ENCODE measurements at places on chromosomes 7 and 10. TPM values are rescaled to one million over a fixed set of nuclear protein-coding genes. Genes with fewer than 3 reads are reported as not detected.

DNA sequence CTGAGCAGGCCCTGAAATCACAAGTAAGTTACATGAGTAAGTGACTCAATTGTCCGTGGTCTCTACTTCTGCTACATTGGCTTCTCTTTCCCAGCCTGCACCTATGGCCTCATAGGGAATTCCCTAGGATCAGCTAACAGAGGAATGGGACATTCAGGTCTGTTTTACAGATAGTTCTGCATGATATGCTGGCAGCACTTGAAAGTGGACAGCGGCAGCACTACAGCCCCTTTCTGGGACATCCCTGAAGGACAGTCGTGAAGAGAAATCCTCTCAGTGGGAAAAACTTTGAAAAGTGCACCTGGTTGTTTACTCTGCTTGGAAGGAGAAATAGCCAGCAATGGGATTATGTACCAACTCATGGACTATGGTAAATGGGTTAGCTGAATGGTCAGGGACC is 293.1 kb upstream of the CACNA2D1 start:
- no peak for DNase-seq

Gene ICA1
- 5.8 TPM for total RNA-seq

DNA sequence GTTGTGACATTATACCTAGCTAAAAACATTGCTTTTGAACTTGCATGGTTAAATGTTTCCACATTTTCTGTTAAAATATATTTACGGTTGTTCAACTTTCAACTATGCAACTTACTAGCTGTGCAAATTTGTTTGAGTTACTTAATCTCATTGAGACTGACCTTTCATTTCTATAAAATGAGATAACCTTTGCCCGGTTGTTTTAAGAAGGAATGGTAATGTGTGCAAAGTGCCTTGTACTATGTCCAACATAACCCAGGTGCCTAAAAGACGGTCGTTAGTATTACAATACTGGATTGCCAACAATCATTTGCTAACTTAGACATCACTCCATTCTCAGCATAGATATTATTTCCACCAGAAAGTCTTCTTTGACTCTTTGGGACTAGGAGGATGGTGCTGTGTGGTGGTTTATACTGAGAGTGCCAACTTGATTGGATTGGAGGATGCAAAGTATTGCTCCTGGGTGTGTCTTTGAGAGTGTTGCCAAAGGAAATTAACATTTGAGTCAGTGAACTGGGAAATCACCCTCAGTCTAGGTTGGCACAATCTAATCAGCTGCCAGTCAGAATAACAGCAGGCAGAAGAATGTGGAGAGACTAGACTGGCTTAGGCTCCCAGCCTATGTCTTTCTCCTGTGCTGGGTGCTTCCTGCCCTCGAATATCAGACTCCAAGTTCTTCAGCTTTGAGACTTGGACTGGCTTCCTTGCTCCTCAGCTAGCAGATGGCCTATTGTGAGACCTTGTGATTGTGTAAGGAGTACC is 85.2 kb upstream of the PDSS1 start:
- no peak for DNase-seq

Gene PAPSS2
- 4.0 TPM for total RNA-seq

Gene ZP3
- 1.7 TPM for total RNA-seq

Gene SYT15
- 0.15 TPM for total RNA-seq

- peak; percentile 88 for DNase-seq
These were observed 856 bp downstream of the ARHGAP21 start for GRCh38 chr10:24722676-24723385.

DNA sequence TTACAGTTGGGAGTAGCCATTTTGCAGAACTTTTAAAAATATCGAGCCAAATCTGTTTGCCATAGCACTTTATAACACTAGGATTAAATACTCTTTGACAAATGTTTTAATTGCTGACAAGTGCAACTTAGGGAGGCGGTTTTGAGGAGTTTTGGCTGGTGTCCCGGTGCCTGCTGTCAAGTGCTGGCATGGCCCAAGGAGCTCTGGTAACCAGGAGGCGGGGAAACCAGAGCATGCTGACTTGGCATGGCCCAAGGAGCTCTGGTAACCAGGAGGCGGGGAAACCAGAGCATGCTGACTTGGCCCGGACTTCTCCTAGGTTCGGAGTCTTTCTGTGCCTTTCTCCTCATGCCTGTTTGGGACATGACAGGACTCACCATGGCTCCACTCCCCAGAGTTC is 30.8 kb upstream of the ZNF32 start:
- DNase-seq = no peak

Gene RTKN2
- 65.9 TPM for total RNA-seq

Gene TACR2
- total RNA-seq = not detected

- DNase-seq = no peak
These were observed 35.2 kb upstream of the CAV2 start for GRCh38 chr7:116464375-116464774.

- no peak for DNase-seq
These were observed 74.9 kb upstream of the STEAP1B start for GRCh38 chr7:22574754-22575520.

Gene PNLIPRP2
- 0.74 TPM for total RNA-seq

GRCh38 chr7:158740657-158741293 is 36.2 kb upstream of the NCAPG2 start:
- no peak for DNase-seq

Gene CTBP2
- total RNA-seq = 97.6 TPM

DNA sequence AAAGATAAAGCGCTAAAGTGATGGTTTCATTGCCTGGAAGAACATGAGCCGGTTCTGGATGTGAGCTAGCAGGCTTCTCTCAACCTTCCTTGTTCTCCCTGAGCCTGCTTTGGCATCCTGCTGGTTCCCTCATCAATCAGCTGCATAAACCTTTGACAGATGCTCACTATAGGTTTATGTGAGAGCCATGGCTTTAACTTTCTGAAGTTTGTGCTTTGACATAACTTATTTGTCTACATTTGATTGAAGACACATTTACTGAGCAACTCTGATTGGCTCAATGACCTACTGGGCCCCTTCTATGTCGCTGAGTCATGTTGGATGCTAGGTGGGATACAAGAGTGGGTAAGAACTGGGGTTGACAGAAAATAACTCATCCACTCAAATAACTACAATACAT is 192.0 kb downstream of the ADAM12 start:
- no peak for DNase-seq

Gene HOXA3
- total RNA-seq = not detected

DNA sequence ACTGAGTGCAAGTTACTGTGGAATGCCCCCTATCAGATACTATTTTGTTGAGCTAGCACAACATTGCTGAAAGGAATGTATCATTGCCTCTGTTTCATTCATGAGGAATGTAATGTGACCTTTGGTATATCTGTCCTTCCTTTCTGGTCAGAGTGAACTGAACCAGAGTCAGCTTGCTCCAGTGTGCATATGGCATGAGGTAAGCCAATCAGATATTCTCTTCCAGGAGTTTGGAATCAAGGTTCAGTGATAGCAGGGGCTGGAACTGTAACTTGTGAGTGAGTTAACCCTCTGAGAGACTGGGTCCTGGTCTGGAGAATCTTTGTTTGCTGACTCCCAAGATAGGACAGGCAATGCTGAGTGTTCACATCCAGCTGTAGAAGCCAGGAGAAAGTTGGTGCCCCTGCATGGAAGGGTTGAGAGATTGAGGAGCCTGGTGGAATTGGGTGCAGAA is 45.3 kb upstream of the OSBPL3 start:
- DNase-seq = no peak

DNA sequence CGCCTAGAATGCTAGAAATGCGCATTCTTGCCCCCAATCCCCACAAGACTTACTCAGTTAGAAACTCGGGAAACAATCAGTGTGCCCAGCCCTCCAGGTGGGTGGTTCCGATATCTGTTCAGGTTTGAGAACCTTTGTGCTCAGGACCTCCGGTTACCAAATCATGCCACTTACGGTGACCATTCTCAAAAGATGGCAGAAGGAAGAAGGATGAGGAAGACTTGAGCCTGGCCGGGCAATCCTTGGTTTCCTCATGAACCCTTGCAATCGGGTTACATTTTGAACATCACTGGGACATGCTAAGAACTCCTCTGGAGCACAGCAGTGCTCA is 52.1 kb downstream of the RBM17 start:
- DNase-seq = no peak

Gene CCDC172
- not detected for total RNA-seq

GRCh38 chr7:114356133-114356532 is 58.5 kb upstream of the FOXP2 start:
- no peak for DNase-seq

Gene PRPS1L1
- not detected for total RNA-seq

Gene COMTD1
- total RNA-seq = 5.3 TPM

GRCh38 chr10:85914720-85915119 is 451.9 kb downstream of the GRID1 start:
- DNase-seq = no peak

- no peak for DNase-seq
These were observed 712 bp downstream of the FOXP2 start for GRCh38 chr7:114415064-114415989.

DNA sequence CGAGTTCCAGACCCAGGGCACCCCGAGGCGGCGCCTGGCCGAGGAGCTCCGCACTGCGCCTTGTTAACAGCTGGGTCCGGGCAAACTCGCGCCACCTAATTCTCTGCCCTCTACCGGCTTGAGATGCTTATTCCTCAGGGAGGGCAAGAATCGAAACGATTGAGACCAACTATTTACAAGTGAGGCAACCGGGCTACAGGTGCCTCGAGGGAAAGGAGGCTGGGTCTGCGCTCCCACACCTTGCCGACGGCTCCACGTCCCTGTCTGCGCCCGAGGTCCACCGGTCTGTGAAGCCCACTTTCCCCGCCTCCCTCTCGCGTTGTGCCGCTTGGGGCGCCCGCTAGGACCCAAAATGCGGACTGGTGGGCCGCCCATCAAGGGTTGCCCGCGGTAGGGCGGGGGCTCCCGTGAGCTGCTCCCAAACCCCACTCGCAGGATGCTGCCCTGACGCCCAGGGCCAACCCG is 527 bp downstream of the AKR1B1 start:
- DNase-seq = peak; percentile 82

GRCh38 chr7:80721883-80722615 is 83.6 kb downstream of the CD36 start:
- peak; percentile 29 for DNase-seq

- DNase-seq = no peak
These were observed 87.4 kb downstream of the FOXL3 start for GRCh38 chr7:377080-378040.

DNA sequence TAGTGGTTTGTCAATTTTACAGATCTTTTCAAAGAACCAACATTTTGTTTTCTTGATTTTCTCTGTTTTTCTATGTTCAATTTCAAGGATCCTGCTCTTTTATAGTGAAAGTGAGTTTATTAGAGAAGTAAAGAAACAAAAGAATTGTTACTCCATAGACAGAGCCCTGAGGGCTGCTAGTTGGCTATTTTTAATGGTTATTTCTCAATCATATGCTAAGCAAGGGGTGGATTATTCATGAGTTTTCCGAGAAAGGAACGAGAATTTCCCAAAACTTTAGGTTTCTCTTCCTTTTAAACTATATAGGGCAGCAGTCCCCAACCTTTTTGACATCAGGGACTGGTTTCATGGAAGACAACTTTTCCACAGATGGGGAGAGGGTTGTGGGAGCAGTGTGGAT is 165.0 kb downstream of the CCSER2 start:
- DNase-seq = no peak

Gene SLC18A3
- not detected for total RNA-seq

DNA sequence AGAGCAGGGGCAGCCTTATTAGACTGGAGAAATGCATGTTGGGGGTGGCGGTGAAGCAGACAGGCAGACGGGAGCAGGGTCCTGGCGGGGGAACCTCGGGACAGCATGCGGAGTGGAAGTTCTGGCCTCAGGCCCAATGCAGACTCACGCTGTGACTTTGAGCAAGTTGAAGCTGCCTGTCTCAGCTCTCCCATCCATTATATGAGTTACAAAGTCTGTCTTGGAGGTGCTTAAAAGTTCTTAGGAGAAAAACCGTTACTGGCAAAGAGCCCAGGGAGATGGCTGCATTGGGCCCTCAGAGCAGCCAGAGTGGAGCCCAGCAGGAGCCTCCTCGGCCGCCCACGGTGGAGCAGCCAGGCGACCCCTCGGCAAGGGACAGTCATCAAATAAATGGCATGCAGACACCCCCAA is 509.5 kb downstream of the PLXNA4 start:
- no peak for DNase-seq

DNA sequence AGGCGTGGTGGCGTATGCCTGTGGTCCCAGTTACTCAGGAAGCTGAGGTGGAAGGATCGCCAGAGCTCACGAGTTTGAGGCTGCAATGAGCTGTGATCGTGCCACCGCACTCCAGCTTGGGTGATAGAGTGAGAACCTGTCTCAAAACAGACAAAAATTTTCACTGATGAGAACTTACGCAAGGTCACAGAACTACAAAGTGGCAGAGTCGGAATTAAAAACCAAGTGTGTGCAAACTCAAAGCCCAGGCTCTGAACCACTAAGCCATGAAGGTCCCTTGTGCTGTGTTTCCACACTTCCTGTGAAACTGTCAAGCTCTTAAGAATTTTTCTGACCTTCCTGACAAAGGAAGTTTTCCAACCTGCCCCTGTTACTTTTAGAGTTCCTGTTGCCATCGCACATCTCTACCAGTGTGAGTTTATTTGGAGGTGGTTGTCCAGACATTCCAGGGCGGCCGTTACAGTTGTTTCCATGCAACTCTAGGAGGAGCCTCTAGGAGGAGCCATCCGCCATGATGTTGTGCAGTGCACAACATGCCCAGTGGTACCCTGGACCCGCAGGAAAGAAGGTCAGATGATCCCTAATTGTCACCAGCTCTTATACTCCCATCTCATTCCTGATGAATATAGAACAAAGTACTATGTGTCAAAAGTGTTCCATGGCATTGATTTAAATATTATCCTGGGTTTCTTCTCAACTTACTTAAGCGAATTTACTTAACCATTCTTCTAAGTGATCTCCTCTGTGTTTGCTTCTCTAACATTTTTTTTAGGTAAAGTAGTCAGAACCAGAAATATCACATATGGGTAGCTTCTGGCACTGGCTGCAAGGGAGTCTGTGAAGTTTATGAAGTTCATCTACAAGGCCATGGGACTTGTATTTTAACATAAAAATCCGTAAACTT is 49.0 kb upstream of the LYZL1 start:
- DNase-seq = peak; percentile 59

- DNase-seq = peak; percentile 61
These were observed 14.7 kb downstream of the CDNF start for GRCh38 chr10:14822879-14823755.

DNA sequence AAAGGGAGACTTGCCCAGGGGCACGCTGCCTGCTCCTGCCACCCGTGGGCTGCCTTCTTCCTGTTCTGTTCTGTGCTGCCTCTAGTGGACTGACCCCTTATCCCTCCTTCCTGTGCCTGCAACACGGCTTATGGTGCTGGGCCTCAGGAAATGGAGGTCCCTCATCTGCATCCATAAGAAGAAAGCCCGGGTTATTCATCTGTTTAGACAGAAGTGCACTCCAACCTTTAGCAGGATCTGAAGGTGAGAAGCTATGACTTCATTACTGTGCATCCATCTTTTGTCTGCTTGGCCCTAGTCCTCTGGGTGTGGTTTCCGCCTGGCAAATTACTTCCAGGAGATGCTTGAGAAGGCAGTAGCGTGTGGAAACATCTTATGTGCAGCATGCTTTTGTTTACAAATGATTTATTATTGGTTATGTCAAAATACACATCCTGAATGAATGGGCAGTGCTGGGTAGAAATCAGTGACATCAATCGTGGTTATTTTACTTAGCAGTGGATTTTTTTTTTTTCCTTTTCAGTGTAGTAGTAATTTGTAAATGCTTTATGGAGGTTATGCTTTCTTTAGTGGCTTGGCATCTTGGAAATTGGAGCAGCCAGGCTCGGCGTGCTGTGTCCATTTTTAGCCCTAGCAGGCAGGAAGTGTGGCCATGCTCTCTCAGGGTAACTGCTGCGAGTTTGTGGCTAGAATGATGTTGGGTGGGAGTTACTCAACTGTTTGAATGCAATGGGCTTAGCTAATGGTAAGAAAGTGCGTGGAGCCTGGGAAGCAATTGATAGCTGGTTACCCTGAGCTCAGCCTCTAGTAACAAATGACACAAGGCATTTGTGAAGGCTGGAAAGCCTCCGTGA is 12.7 kb downstream of the PTPRE start:
- DNase-seq = no peak

GRCh38 chr10:8042721-8043568 is 11.5 kb upstream of the GATA3 start:
- peak; percentile 46 for DNase-seq
